ENCODE measurements at places on chromosomes 1 and 21. TPM values are rescaled to one million over a fixed set of nuclear protein-coding genes. Genes with fewer than 3 reads are reported as not detected.

The AMY1B gene
- polyA plus RNA-seq = not detected

The RBM11 gene
- 47.7 TPM for polyA plus RNA-seq

The TMEM82 gene
- polyA plus RNA-seq = not detected

The CYP2J2 gene
- polyA plus RNA-seq = 0.52 TPM

The CA6 gene
- polyA plus RNA-seq = not detected

The ITPKB gene
- 1.9 TPM for polyA plus RNA-seq

The RAB3B gene
- polyA plus RNA-seq = 0.21 TPM

The PTGFR gene
- polyA plus RNA-seq = not detected

The IL22RA1 gene
- polyA plus RNA-seq = not detected

The MASP2 gene
- not detected for polyA plus RNA-seq

The CFHR5 gene
- polyA plus RNA-seq = not detected

Measured in Purkinje cell (primary cell).